ENCODE measurements at places on chromosomes 2 and 18.

DNA sequence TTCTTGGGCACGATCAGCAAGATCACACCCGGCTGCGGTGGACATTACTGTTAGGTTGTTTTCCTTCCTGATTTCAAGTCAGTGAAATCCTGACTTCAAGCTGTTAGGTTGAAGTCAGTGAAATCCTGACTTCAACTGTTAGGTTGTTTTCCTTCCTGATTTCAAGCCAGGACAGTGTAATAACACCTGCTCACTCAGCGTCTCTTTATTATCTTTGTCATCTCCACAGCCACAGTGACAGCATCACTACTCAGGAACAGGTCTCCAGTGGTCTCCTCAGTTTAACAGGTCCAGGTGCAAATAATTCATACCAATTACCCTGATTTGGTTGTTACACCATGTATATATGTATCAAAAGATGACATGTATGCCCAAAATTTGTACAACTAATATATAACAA, 208.1 kb upstream of the REG3G start:
- DNase-seq, result no peak

DNA sequence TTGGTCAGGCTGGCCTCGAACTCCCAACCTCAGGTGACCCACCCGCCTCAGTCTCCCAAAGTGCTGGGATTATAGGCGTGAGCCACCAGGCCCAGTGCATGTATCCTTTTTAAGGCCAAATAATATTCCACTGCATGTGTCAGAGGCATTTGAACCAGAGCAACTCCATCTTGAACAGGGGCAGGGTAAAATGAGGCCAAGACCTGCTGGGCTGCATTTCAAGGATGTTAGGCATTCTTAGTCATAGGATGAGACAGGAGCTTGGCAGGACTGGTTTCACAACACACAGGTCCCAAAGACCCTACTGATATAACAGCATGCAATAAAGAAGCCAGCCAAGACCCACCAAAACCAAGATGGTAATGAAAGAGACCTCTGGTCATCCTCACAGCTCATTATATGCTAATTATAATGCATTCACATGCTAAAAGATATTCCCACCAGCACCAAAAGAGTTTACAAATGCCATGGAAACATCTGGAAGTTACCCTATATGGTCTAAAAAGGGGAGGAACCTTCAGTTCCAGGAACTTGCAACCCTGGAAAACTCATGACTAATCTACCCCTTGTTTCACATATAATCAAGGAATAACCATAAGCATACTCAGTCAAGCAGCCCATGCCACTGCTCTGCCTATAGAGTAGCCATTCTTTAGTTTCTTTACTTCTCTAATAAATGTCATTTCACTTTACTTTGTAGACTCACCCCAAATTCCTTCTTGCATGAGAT, 204.6 kb downstream of the RAB3GAP1 start:
- DNase-seq, result peak; percentile 33

GRCh38 chr2:240182001-240182400, 41.5 kb upstream of the OTOS start:
- DNase-seq, result no peak

GRCh38 chr2:60862642-60863041, 18.7 kb upstream of the REL start:
- DNase-seq, result no peak

GRCh38 chr2:12923907-12924610, 207.3 kb downstream of the TRIB2 start:
- DNase-seq, result peak; percentile 66

DNA sequence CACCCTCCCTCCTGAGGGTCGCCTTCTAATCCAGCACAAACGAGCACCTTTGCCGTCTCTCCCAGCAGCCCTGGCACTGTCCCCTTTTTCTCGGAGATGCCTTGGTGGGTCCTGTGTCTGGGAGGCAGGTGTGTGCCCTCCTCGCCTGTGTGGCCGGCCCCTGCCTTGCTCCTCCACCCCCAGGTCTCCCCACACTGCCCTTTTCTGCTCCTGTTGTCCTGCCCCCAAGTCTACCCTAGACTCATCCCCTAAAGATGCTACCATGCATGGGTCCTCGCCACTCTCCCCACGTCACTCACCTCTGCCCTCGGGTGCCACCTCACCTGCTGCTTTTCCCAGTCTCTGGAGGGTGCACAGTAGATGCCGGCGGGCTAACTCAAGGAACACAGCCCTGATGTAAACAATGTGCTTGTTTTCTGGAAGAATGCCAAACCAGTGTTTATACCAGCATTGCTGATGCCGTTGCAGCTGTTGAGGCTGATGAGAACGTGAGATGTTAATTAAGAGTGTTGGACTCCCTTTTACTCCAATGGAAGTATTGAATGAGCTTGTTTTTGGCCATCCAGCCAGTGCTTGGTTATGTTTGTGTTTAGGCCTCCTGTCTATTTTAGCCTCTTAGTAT, 223.1 kb downstream of the AGAP1 start:
- DNase-seq, result no peak

DNA sequence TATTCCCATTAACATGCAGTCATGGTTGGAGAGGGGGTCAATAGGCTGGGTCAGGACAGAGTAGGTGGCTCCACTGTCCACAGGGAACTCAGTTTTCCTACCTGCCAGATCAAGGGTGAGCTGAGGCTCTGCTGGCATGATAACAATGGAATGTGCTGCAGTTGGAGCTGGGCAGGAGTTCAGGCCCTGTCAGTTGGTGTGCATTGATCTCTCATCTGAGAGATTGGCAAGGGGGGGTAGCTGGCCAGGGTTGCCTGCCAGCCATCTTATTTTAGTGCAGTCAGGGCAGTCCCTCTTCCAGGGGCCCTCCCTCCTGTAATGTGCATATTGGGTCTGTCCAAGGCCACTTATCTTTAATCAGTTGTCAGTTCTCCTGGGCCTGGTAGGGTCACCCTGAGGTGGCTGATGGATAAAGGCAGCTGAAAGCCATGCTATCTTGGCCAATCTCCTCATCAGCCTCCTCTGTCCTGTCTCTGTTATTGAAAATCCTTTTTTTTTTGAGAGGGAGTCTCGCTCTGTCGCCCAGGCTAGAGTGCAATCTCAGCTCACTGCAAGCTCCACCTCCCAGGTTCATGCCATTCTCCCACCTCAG, 38.1 kb upstream of the CCBE1 start:
- DNase-seq, result no peak

GRCh38 chr2:82690757-82691411, 1768.2 kb downstream of the SUCLG1 start:
- no peak for DNase-seq

DNA sequence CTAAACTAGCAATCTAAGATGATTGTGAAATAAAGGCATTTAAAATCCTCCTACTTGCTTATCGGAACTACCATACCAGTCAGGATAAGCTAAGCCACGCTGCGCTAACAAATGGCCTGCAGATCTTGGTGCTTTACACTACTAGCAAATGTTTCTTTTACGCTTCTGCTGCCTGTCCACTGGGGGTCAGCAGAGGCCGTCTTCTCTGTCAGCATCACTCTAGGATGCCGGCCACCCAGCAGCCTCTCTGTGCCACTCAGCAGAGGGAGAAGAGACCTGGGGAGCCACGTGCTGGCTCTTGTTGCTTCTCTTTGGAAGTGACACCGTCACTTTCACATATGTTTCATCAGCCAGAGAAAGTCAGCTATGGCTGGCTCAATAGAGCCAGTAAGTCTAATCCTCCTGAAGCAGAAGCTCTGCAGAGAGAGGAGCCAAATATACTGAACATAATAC, 36.6 kb downstream of the COPS8 start:
- peak; percentile 90 for DNase-seq

DNA sequence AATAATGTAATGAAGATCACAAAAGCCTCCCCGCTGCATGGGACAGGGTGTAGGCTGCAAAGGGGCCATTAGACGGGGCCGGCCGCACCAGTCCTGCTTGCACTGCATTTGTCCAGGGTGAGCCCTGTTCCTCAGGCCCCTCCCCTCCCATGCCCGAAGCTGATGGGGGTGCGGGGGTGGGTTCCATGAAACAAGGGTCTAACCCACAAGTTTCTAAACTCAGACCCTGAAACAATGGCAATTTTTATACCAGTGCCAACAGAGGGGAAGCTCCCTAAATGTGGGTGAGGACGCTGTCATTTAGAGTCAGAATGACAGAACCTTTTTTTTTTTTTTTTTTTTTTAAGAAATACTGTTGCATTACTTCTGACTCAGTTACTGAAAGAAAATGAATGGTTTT, 39.7 kb downstream of the HS6ST1 start:
- DNase-seq, result no peak

DNA sequence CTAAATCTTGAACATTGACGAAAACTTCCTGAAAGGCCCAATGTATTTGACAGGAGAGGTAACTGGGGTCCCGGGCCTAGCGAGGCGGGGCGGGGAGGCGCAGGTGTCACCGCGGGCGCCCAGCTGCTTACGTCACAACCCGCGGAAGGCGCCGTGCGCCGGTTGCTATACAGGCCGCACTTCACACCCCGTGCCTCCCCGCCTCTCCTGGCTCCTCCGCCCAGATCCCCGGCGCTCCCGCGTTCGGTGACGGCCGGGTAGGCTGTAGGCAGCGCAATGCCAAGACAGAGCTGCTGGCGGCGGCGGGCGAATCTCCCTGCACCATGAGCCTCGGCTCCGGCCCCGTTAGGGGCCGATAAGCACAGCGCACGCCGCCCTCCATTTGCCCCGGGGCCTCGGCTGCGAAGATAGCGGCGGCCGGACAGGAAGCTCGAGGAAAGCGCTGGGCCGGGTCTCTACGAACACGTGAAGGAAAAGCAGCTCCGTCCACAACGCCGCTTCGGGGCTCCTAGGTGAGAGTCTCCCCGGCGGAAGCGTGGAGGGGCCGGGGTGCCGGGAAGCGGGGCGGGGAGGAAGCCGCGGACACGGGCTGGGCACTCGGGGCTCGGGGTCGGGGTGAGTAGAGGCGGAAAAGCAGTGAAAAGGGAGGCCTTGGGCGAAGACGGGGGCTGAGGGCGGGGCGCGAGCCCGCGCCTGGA, at the start of gene RNF138:
Gene RNF138 (plus strand): TSS at position 151 of the 698 bp plus-strand sequence. CDS start 903 bp downstream, outside the sequence.
- DNase-seq, result peak; percentile 81

- DNase-seq, result no peak
Observed at GRCh38 chr2:23467618-23468017, 82.6 kb downstream of the KLHL29 start.

DNA sequence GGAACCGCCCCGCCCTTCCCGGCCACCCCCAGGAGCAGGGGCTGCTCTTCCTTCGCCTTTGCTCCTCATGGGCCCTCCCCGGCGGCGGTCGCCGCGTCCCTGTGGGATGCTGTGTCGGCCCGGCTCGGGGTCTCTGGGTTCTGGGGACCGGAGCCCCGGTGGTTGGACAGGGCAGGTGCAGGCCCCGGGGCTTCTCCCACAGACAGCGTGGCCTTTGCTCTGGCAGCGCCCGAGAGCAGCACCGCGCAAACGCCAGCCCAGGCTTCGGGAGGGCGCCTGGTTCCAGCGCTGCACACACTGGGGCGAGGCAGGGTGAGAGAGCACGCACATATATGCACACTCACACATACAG, 9.0 kb upstream of the KCNG2 start:
- DNase-seq, result no peak

DNA sequence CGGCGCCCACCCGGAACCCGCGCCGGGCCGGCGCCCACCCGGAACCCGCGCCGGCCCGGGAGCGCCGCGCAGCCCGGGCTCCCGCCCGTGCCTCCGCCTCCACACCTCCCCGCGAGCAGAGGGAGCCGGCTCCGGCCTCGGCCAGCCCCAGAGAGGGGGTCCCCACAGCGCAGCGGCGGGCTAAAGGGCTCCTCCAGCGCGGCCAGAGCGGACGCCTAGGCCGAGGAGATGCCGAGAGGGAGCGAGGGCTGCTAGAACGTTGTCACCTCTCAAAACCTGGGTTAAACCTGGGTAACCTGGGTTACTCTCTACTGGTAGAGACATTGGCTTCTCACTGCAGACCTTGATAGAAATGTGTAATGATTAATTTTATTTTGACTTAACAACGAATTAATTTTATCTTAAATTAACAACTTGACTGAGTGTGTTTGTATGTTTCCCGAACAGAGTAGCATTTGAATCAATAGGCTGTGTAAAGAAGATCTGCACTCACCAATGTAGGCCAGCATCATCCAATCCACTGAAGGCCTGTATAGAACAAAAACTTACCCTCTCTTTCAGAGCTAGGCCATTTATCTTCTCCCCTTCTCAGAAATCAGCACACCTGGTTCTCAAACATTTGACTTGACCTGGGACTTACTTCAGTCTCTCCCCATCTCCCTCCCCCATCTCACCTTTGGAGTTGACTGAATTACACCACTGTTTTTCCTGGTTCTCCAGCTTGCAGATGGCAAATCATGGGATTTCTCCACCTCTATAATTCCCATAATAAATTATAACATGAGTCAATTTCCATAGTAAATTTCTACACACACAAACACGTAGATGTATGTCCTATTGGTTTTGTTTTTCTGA, 242.7 kb downstream of the ASXL3 start:
- no peak for DNase-seq

GRCh38 chr2:117794668-117795067, 19.8 kb upstream of the DDX18 start:
- no peak for DNase-seq

DNA sequence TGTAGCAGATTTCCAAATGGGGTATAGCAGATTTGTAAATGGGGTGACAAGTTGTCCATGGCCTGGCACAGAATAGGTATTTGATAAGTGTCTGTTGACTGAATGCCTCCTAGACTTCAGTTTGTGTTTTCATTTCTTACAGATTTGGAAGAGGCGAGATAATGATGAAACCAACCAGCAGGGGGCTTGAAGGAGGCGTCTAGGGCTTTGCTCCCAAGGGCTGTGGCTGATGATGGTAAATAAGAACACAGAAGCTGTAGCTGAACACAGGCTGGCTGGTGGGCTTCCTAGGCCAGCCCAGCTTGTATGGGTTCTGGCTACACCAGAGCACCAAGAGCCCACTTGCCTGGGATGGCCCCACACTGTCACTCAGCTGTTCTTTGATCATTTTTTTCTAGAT, 19.4 kb downstream of the SFTPB start:
- peak; percentile 69 for DNase-seq

DNA sequence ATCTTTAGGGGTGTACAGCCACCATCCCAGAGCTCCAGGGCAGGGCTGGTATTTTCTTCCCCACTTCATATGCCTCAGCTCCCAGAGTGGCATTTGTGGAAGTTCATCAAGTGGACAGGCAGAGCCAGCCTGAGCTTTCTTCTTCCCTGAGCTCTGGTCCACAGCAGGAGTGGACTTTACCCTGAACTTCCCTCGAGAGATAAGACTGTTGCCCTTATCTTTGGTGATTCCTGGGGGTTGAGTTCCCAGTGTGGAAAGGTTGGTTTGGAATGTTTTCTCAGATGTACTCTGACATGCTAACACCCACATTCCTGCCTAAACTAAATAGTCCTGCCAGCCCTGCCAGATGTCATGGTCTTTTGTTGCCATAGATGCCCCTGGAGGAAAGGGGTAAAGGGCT, 62.0 kb upstream of the LGALSL start:
- DNase-seq, result no peak

DNA sequence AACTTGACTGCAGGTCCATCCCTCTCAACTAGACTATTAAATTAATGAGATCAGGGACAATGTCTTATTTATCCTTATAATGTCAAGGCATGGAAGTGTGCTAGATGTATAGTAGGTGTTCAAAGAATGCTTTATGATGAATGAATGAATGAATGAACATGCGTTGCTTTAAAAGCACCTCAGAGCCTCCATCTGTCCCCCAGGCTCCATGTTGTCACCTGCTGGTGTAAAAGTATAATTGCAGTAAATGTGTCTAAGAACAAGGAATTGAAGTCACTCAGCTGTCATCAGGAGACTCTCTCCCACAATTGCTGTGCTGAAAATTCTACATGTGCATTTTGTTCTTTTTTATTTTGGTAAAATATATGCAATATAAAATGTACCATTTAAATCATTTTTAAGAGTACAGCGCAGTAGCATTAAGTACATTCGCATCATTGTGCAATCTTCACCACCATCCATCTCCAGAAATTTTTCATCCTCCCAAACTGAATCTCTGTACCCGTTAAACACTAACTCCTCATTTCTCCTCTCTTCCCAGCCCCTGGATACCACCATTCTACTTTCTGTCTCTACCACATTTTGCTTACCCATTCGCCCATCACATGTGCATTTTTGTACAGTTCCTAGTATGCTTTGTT, 52.6 kb downstream of the GNAL start:
- DNase-seq, result no peak
